ENCODE measurements at places on chromosomes 7 and 10. TPM values are rescaled to one million over a fixed set of nuclear protein-coding genes. Genes with fewer than 3 reads are reported as not detected.

DNA sequence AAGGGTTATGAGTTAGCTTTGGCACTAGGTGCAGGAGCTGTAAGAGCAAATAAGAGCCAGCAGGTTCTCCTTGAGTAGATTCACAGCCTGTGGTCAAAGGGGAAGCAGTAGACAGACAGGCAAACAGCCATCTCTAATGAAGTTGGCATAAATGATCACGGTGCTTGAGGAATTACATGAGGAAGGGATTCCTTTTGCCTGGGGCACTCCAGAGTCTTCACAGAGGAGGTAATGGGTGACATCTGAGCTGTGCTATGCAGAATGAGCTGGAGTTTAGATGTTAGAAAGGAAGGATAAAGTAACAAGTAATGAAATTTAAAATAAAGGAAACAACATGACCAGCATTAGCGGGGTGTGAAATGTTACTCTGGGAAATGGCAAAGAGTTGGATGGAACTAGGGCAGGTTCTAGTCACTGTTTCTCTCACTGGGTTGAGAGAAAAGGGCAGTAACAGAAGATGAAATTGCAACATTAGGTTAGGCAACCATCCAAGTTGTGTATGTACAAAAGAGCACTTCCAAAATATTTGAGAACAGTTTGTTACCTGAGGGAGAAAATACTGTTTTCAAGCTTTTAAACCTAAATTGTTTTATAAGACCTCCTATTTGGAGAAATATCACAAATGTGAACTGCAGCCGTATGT is 613.8 kb downstream of the PHTF2 start:
- no peak for DNase-seq

DNA sequence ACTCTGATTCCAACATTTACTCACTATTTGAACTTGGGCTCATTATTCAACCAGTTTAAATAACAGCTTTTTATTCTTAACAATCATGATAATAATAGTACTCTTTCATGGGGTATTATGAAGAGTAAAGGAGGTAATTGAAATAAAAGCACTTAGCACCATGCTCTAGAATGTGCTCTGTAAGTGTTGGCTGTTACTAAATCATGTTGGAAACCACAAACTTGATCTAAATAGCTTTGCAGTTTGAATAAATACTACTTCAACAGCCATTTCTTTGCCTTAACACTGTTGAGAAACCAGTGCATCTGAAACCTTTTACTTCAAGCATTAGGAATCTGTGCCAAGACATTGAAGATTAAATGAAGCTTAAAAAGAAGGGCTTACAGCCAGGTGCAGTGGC is 7.9 kb upstream of the UPF2 start:
- DNase-seq = no peak

GRCh38 chr10:58384095-58384494 is 1.1 kb upstream of the TFAM start:
- no peak for DNase-seq

- DNase-seq = no peak
These were observed 281.0 kb downstream of the ABCA13 start for GRCh38 chr7:48452218-48452617.

DNA sequence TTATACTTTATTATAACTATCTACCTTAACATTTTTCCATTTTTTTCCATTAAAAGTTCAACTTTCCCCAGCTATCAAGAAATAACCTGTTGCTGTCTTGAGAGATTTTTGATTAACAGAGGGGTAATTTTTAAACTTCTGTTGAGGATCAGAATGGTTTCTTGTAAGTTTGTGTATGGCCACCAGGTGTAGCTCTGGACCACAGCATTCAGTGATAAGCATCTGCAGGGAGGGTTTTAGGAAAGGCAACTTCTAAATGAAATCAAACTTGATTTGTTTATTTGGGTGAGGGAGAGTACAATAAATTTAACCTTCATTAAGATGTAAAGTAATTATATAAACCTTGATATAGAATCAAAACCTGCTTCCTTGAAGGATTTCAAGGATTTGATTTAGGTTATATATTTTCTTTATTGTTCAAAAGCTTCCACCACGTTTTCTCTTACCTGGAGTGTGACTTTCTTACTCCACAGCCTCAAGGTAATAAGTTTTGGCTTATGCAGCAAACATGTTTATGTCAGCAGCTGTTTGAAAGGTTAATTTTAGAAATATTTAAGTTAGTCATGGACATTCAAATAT is 153.3 kb downstream of the STK31 start:
- no peak for DNase-seq

DNA sequence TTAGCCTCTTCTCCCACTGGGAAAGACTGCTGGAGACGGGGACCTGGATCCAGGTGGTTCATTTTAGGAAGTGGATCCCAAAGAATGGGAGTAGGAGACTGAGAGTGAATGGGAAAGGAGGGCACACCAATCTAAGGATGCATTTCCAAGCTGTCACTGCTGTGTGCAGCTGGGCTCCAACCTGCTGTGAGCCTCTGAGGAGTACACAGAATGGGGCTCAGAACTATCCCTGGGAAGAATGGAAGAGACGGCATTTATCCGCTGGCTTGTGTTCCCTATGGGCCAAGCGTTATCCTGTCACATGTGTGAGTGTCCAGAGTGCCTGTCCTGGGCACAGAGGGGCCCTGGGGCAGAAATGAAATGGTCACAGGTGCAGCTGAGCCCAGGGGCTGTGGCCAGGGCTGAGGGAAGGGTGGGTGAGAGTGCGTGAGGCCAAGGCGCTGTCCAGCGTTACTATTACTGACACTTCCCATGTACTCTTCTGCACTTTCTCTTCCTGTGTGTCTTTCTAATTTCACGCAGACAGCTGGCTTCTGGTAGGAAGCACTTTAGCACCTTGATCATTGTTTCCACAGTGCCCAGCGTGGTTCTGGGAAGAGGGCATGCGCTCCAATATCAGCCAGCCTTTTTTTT is 35.4 kb upstream of the PODXL start:
- no peak for DNase-seq

DNA sequence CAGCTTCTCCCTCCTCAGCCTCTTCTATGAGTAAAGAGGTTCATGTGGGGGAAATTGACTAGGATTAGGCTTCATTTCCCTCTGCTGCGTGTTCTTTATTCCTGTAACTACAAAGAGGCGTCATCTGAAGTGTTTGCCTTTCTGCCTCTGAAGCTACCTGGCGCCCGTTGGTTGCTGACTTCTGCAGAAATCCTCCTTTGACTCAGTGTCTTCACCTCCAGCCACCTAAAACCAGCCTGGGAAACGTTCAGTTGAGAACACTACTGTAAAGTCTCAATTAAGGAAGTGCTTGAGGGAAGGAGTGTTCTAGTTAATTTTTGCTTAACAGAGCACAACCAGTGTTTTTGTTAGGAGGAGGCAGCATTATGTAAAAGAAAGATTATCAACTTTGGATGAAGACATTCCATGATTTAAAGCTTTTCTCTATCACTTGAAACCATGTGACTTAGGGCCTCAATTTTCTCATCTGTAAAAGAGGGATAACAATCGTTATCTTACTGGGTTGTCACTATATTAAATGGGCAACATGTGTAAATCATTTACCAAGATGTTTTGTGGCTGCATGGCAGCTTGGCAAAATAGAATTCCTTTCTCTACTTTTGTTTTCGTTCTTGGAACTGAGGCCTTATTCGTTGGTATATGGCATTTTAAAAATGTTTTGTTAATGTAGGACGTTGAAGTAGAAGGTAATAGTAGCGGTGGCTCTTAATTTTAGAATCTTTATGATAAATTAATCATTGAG is 642.9 kb downstream of the SDK1 start:
- DNase-seq = no peak

GRCh38 chr10:15262036-15262713 is 93.7 kb upstream of the NMT2 start:
- DNase-seq = no peak

- no peak for DNase-seq
These were observed 38.8 kb downstream of the PRKAG2 start for GRCh38 chr7:151838072-151838471.

DNA sequence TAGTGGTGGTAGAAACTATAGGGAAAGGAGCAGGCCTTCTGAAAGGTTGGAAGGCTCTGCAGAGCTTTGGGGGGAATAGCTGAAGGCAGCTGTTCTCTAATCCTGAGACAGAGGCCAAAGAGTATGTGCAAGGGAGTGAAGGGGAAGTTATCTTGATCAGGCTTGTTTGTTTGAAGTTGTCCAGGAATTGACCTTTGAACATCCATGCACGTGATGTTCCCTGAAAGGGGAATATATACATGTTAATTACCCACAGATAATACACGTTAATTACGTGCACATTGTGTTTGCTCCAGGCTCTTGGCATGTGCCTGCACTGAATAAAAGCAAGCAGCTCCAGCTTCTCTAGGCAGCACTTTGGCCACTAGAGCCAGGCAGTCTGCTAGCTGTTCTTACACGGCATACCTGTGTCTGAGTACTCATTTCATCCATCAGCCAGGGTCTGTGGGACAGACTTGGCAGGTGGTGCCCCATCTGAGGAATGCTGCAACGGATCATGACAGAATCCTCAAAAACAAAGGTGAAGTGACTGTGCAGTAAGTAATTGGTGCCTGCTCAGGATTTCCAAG is 18.0 kb upstream of the STARD3NL start:
- no peak for DNase-seq

- no peak for DNase-seq
These were observed 137.3 kb downstream of the SORCS3 start for GRCh38 chr10:104778371-104778770.

GRCh38 chr10:69087590-69088470 is at the start of gene SRGN:
SRGN (plus strand) TSS chr10:69088103; CDS start chr10:69088158, 55 bp downstream.
- DNase-seq = no peak

DNA sequence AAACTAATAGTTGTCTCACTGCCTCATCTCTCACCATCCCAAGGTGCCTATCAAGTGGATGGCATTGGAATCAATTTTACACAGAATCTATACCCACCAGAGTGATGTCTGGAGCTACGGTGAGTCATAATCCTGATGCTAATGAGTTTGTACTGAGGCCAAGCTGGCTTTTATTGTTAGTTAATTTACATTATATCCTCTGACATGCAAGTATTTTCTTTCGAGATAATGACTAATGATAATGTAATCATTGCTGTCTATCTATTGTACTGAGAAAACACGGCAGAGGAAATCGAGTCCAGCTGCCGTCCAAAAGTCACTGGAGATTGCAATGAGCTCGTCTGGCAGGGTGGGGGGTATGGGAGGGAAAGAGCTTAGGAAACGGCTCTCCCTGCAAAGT is 172.4 kb upstream of the LANCL2 start:
- no peak for DNase-seq

- DNase-seq = no peak
These were observed 125.9 kb downstream of the CUL2 start for GRCh38 chr10:34964166-34964800.

DNA sequence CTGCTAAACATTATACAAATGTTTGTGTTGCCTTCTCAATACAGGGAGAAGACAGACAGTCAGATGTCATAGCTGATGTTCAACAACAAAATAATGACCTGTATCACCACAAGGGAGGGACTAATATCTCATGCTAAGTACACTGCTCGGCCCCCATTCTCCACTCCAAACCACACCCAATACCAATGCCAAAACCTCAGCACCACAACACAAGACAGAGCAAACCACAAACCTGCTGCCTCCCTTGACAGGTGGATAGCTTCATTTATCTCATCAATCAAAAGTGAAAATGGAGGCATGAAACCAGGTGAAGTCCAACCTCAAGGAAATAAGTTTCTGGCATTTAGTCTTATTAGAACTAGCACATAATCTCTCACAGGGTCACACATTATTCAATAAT is 109.5 kb downstream of the PARD3 start:
- no peak for DNase-seq

DNA sequence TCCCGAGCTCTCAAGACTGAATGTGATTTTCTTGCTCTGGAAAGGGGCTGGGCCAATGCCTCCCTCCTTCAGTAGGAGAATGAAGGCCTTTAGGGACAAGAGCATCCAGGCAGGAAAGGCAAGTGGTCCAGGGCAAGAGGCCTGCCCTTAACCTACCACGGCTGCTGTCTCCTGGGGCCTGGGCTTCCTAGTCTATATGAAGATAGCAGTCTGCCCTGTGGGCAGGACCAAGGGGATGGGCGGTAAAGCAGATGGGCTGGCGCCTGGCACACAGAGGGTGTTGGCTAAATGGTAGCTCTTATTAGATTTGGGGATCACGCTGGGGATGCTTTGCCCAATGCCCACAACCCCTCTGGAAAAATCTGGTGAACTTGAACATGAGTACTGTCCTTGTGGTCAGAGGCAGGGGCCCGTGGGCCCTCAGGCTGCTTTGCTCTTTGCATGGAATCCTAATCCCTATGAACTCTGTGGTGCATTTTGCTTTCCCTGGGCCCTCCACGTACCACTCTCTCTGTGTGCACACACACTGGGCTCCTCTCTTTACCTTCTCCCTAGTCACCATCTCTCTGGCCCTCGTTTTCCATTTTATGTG is 20.3 kb downstream of the CHAT start:
- no peak for DNase-seq

GRCh38 chr10:119368991-119369869 is 161.9 kb downstream of the GRK5 start:
- no peak for DNase-seq

DNA sequence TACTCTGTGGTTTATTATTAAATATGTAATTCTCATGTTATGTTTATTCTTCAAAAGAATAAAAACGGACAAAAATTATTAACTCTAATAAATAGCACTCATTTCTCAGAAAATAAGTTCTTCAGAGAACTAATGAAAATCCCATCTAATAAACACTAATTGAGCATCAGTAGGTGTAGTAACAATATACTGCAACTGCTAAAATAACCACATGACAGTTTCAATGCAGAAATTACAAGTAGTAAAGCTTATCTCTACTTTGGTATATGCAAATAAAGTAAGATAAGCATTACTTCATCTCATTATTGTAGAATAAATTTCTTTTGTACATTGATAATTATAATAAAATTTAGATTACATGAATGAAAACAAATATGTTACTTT is 56.4 kb upstream of the DKK1 start:
- DNase-seq = no peak

GRCh38 chr7:10789170-10789569 is 184.5 kb upstream of the PHF14 start:
- no peak for DNase-seq

- no peak for DNase-seq
These were observed 12.4 kb upstream of the SCRN1 start for GRCh38 chr7:30001998-30002397.

DNA sequence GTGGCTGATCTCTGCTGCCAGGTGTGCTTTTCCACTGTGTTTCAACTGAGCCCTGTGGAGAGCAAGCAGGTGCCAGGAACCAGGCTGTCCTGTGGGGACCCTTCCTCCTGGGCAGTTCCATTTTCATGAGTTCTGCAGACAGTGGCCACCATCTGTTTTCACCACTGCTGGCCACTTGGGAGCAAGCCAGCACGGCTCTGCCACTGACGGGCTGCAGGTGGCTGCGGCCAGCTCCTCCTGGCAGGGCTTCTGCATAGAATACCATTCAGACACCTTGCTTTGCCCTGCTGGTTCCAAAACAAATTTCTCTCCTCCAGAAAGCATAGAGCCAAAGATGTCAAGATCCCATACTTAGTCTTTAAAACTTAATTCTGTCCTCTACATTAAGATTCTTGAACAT is 48.3 kb downstream of the LANCL2 start:
- no peak for DNase-seq

- DNase-seq = no peak
These were observed 128.5 kb downstream of the TNS3 start for GRCh38 chr7:47453093-47454061.

GRCh38 chr10:110220398-110220797 is 13.0 kb downstream of the MXI1 start:
- no peak for DNase-seq

The AGMO gene
- polyA plus RNA-seq = 1.2 TPM

The RNF148 gene
- polyA plus RNA-seq = 0.28 TPM

The CALD1 gene
- 292 TPM for polyA plus RNA-seq

The SPDYE18 gene
- 0.61 TPM for polyA plus RNA-seq

The OGDHL gene
- polyA plus RNA-seq = 35.0 TPM

The AKR1C1 gene
- 10.0 TPM for polyA plus RNA-seq

Data from right renal cortex interstitium (tissue), 3 donors.